ENCODE measurements at places on chromosomes 7 and 10.

GRCh38 chr10:32943395-32943794 lies 14.6 kb downstream of the ITGB1 start:
- DNase-seq, result no peak

- DNase-seq, result peak; percentile 20
These were observed 2.2 kb downstream of the CFAP46 start for GRCh38 chr10:132939957-132940790.

DNA sequence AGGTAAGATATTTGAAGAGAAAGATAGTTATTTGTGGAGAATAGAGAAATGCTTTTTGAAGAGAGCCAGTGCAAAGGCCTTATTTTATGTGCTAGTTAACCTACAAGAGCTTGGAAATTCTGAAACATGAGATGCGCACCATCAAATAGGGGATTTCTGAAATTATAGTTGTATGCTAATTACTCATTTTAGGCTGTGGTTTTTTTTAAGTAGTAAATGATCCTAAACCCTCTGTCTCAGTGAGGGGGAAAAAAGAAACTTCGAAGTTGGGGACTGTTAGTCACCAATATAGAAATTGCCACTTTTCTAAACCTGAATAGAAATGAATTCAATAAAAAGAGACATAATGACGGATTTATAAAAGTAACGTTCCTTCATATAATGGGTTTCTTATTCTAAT lies 119.3 kb upstream of the MDFIC start:
- DNase-seq, result no peak

GRCh38 chr7:111639934-111640333 lies 77.6 kb upstream of the IMMP2L start:
- peak; percentile 20 for DNase-seq

- no peak for DNase-seq
These were observed 110.5 kb downstream of the C10orf105 start for GRCh38 chr10:71608819-71609768.

DNA sequence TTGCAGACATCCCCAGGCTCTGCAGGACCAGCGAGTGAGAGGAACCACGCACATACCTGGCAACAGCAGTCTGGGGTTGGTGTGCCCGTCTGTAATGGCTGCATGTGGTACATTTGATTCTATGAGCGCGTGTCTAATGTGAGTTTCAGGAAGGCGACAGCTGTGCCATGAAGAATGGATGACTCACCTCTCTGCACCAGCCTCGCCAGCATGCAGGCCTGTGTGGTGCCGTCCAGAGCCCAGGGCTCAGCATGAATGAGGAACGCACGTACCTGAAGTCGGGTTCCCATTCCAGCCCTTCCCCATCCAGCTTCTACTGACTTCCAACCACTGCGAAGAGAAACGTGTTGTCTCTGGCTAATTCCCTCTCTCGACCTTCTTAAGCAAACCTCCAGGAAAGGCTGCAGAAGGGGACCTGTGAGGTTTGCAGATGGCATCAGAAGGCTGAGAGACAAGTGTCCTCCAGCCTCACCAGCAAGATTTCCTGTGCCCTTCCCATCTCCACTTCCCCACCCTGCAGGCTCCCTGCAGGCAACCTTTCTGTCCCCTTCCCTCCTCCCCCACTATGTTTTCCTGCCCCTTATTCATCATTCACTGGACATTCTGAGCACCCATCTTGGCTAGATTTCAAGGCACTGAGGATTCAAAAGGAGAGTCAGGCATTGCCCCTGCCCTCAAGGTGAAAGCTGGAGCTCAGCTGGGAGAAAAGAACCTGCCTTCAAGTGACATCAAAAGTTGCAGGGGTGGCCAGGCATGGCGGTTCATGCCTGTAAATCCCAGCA lies 54.3 kb downstream of the ASB13 start:
- DNase-seq, result no peak

Data from fibroblast of skin of left biceps (primary cell).